ENCODE measurements at places on chromosomes 3 and 15.

DNA sequence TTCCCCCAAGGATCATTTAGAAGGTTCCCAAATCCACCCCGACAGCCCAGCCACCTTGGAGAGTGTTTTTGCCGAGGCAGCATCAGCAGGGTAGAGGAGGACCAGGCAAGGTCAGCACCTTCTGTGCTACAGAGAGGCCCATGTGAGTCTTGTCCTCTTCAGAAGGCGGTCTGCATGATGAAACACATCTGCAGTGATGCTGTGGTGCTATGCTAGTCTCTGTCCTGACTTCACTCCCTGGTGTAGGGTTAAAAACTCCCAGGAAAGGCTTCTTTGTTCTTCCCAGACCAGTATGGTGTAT is 87.9 kb downstream of the ITPR1 start:
- DNase-seq = no peak

- DNase-seq = no peak
Observed at GRCh38 chr3:196756732-196757131, 17.1 kb downstream of the PAK2 start.

DNA sequence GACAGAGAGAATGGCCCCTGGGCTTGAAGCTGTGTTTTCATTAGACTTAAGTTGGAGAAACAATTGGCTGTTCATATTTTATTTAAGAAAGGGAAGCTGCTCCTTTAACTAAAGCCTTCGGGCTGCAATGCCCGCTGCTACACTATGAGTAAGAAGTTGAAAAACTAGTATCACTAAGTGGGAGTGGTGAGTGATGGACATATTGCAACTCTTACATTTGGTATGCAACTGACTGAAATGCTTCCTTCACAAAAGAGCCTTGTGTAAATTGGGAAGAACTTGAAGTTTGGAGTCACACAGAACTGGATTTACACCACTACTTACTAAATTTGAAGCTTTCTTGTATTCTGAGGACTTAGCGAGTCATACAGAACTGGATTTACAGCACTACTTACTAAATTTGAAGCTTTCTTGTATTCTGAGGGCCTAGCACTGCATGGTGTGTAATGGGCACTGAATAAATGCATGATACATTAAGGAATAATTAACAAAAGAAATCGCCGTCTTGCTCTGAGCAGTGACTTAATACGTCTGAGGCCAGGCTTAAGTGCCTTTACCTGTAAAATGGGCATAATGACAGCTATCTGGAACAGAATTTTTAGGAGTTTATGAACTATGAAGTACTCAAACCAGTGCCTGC is 149.5 kb downstream of the RYR3 start:
- DNase-seq = no peak

- DNase-seq = no peak
Observed at GRCh38 chr15:89402518-89402805, 67.8 kb upstream of the POLG start.

- no peak for DNase-seq
Observed at GRCh38 chr15:27690290-27690689, 408.8 kb downstream of the OCA2 start.

GRCh38 chr3:186967686-186968085 is 37.4 kb downstream of the ST6GAL1 start:
- DNase-seq = no peak

- DNase-seq = no peak
Observed at GRCh38 chr3:44865272-44866035, 3.7 kb downstream of the TMEM42 start.

GRCh38 chr3:45216021-45216609 is 10.0 kb downstream of the TMEM158 start:
- no peak for DNase-seq

DNA sequence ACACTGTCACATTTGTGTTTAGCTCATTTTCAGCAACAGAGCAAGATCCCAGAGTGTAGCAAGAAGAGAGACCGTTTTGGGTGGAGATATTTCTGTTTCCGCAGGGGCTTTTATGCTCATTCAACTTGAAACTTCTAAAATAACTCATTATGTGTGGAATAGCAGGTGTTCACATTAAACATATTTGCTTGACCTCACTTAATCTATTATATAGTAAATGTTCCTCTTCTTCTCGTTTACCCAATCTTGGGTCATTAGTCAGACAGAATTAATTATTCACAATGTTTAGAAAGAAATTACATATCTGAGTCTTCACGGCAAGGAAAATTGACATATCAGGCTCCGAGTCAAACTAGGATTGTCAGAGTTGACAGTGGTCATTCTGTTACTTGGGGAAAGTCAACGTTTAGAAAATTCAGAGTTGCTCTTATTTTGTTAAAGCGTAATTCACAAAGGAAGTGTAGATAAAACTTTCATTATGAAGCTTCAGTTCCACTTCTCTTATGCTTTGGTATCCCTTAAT is 222.9 kb downstream of the TPRG1 start:
- no peak for DNase-seq

- DNase-seq = no peak
Observed at GRCh38 chr3:165653130-165653778, 184.0 kb downstream of the BCHE start.

- DNase-seq = no peak
Observed at GRCh38 chr15:100340721-100341238, 995 bp downstream of the ADAMTS17 start.

- no peak for DNase-seq
Observed at GRCh38 chr3:127790882-127791183, 31.5 kb downstream of the MGLL start.

- DNase-seq = no peak
Observed at GRCh38 chr3:149044339-149045083, 41.8 kb downstream of the HLTF start.

GRCh38 chr3:183220828-183221227 is 32.2 kb upstream of the B3GNT5 start:
- DNase-seq = no peak

GRCh38 chr3:147572970-147573340 is 163.8 kb downstream of the ZIC1 start:
- no peak for DNase-seq

- no peak for DNase-seq
Observed at GRCh38 chr3:37859354-37859753, 2.3 kb upstream of the CTDSPL start.

DNA sequence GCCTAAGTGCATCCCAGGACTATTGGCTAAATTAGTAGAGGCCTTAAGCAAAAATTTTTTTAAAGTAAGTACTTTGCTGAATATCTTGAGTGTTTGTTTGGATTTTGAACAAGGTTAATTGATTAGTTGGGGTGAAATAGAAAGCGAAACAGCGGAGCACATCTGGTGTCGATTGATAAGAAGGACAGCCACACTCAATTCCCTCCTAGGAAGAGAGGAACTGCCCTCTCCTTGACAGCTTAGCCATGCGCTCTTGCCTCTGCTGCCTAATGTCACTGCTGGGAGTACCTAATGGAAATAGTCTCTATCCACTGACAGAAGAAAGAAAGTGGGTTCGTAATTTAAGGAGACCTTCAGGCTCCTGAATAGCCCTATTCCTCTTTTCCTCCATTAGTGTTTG is 943.6 kb downstream of the DIPK2A start:
- no peak for DNase-seq

GRCh38 chr3:120040813-120041377 is 53.4 kb downstream of the GSK3B start:
- DNase-seq = no peak

- DNase-seq = no peak
Observed at GRCh38 chr3:182327196-182327681, 466.1 kb upstream of the ATP11B start.

- DNase-seq = no peak
Observed at GRCh38 chr3:150738688-150739087, 24.3 kb downstream of the SIAH2 start.

DNA sequence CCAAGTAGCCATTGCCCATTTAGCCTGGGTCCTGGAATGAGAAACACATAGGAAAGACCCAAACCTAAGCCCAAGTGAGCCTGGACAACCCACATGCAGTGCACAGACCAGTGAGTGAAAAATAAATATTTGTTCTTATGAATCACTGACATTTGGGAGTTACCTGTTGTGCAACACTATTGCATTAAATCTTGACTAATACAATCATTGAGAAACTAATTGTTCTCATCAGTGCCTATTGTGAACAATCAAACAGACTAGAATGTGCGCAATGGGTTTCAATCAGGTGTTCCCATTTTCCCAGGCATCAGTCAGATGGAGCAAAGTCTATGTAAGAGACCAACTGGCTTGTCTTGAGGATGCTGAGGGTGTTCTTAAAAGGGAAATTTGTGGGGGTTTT is 54.7 kb upstream of the CNOT10 start:
- DNase-seq = no peak
